ENCODE measurements at places on chromosomes 2 and 18.
A peak's percentile ranks its signal among the peaks of the same experiment; 100 is the strongest.

GRCh38 chr2:134716721-134717243 lies 2.0 kb downstream of the TMEM163 start:
- no peak for DNase-seq

GRCh38 chr18:6605115-6605869 lies 124.2 kb upstream of the ARHGAP28 start:
- no peak for DNase-seq

GRCh38 chr2:61151436-61151835 lies 10.6 kb upstream of the C2orf74 start:
- DNase-seq, result no peak

GRCh38 chr2:229980431-229981184 lies 58.3 kb downstream of the FBXO36 start:
- DNase-seq, result peak; percentile 45

DNA sequence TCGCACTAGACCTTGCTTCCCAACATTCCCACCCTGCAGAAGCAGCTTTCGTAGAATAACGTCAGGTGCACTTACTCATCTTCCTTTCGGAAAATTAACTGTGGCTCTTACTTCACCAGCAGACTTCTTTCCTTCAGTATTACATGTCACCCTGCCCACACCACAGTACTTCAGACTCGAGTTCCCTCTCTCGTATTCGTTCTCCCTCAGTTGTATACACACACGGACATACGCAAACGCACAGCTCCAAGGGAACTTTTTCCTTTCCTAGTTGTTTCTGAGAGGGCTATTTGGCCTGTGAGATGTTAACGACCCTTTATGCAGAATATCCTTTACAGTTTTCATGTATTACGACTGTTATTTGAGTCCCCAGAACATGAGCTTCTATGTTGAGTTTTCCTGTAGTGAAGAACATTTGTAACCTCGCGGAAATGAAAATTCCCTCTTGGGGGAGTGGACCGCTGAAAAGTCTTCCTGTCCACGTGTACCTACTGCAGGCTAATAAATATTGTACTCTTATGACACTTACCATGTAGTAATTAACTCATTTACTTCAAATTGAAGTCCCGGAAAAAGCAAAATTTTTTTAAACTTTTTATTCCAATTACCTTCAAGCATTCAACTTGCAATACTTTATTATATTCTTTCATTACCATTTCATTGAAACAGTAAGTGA lies 908 bp downstream of the ERLEC1 start:
- no peak for DNase-seq

- no peak for DNase-seq
Observed at GRCh38 chr2:174053355-174054151, 88.4 kb upstream of the SP3 start.
